Stimulated activated CD4-positive, alpha-beta T cell treated with anti-CD3 and anti-CD28 coated beads, Interleukin-4, amount 100 ng/mL, for 48 hours (primary cell): ENCODE measurements at places on chromosomes 1 and 21.

DNA sequence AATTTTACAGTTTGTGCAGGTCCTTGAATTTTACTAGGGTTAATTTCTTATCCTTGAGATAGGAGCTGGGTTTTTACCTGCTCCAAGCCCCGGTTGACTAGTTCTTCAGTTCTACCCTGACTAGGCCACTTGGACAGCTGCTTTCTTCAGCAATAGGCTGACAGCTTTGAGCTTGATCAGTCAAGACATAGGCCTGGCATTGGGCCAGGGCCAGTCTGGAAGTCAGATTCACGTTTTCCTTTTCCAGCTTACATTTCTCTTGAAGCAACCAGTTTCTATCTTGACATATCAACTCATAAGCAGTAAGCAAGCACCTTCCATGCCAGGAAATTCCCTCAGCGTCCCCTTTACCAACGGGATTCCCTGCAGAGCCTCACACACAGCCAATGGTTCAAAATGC is 63.7 kb upstream of the AJAP1 start:
- DNase-seq: no peak

DNA sequence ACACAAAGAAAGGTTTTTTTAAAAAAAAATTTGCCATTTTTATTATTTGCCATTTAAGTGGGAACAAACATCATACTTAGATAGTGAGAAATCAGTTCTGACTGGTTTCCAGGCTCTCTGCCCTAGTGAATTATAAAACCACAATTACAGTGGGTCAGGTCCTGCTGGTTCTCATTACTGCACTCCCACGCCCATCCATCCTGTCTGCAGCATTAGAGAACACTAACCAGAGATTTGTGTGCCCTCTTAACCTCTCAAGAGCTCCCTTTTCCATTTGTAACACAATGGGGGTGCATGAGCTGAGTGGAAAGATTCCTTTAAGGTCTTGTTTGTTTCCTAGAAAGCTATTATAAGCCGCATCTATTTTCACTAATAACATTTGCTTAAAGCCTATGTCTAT is 489.3 kb downstream of the AMY1C start:
- DNase-seq: no peak

DNA sequence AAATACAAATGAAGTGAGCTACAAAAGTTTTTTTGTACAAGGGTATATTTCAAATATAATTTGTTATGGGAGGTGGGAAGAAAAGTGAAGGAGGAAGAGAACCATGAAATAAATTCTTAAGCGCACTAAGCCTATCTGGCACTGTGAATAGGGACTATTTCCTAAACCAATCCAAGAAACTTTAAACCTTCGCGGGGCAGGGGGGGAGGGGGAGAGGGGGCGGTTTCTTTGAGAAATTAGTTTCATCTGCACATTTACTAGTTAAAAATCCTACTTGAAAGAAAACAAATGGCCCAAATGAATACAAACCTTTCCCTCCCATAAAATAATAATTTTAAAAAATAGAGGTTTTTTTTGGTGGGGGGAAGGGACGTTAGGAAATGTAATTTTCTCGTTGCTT is 364 bp downstream of the GOLPH3L start:
- no peak for DNase-seq

DNA sequence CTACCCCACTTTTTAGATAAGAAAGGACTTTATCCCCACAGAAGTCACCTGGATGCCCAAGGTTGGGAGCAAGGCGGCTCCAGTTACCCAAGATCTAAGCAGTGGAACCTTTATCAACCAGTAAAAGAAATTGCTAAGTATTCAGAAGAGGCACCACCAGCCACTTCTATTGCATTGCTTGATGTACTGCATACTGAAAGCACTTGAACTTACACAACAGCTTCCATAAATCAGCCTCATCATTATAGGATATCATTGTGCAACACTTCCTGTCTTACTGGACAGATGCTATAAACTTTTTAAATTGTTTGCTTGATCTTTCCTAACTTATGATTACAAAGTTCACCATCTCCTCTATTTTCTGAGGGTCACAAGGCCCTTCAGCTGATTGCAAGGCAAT is 642.7 kb upstream of the CXADR start:
- DNase-seq: no peak

DNA sequence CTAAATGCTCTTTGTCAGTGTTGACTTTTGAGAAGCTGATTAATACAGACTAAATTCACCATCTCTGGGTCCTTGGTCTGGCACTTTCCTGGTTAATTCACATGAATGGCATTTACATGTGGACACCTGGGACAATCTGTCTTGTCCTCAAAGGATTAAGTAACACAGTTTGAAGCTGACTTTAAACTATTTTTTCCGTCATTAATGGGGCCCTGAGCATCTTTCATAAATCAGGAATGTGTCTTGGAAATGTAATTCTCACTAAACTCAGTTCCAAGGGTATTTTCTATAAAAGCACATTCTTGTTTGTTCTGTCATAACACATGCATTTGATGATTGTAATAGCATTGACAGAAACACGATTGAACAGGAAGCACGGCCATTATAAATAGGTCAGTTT is 26.7 kb upstream of the NBL1 start:
- DNase-seq: no peak
